ENCODE measurements at places on chromosomes 16 and 17.

DNA sequence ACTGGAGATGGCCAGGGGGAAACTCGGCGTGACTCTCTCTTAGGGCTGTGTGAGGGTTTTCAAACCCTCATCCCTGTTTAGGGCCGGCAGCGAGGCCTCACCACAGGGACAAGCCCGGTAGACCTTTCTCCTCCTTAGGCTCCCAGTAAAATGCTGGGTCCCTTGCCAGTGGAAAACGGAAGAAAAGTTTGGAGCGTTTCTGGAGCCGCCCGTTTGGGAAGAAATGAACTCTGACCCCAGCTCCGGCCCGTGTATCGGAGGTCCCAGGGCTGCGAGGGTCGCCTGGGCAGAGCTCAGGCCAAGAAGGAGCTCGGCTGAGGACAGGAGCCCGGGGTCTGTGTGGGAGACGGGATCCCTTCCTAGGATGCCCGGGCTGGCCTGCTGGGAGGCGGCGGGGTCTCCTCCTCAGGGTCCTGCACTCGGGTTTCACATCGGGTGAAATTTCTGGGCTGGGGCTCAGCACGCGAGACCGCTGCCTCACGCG lies 23.2 kb downstream of the ZNF213 start:
- DNase-seq = no peak

DNA sequence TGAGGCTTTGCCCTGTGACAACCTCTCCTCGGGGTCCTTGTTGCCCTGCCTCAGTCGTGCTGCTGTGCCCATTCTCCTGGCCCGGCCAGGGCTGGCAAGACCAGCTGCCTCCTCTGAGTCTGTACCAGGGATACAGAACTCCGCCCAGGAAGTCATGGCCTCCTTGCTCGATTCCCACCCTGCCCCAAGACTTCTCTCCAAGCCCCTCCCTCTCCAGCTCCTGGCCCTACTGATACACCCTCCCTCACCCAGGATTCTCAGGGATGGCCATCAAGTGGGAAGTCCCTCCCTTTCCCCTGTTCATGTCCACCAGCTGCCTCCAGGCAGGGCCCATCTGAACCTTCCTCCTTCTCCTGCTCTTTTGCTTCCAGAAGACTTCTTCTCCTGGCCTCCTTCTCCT lies 11.2 kb upstream of the TMEM208 start:
- DNase-seq = no peak

DNA sequence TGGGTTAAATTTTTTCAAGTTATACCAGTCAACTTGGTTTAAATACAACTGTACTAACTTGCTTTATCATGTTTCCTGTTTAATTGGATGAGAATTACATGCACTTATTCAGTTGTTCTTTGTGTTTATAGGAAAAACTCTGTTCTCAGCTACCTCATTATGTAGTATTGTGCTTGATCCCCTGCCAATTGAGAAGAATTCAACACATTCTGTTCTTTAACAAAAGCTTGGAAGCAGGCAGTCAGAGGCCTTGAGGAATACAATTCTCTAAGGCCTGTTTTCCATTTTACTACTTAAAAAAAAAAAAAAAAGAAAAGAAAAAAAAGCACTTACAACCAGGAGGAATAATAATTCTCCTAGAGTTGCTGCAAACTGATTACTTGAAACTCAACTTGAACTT lies 60.6 kb upstream of the CMIP start:
- no peak for DNase-seq

GRCh38 chr17:34974794-34975785 lies 5.2 kb upstream of the LIG3 start:
- DNase-seq = no peak

DNA sequence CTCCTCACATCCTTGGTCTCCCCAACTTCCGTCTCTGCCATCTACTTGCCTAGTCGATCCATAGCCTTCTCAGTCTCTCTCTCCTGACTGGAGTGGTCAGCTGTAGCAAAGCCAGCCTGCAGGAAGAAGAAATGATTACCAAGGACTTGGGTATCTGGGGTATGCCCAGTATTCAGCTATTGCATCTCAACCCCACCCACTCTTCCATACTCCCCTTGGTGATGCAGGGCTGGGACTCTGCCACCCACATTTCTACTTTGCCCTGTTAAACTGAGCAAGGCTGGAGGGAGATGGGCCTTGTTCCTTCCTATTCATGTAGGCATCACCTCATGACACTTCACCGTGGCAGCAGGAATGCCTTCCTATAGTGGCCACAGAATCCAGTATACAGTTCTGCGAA lies 2.3 kb downstream of the COPRS start:
- no peak for DNase-seq

- no peak for DNase-seq
Measured at GRCh38 chr17:79109584-79109983, 35.0 kb downstream of the ENGASE start.

GRCh38 chr16:85011846-85012284 lies 530 bp upstream of the ZDHHC7 start:
- DNase-seq = no peak

- DNase-seq = no peak
Measured at GRCh38 chr16:89407925-89408300, 82.4 kb downstream of the ANKRD11 start.

- DNase-seq = peak; percentile 59
Measured at GRCh38 chr17:78883533-78884131, 19.4 kb downstream of the CEP295NL start.

GRCh38 chr16:30369938-30370455 lies 297 bp downstream of the TBC1D10B start:
- DNase-seq = no peak

DNA sequence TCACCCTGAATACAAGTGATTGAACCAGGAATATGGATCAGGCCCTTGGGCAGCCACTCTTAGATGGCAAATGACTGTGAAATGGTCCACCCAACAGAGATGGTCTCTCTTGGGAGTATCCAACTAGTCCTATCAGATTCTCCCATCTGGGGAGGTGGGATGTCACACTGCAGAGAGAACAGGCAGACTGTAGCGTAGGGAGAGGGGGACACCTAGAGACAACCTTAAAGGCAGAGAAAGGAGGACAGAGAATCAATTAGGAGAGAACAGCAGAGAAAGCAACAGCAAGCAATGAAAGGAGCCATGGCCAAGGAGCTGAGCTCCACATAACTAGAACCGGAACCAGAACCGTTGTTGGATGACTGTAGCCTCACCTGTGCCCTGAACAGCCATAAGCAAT lies 37.2 kb downstream of the IQCK start:
- DNase-seq = no peak

- no peak for DNase-seq
Measured at GRCh38 chr16:21222495-21223337, 10.8 kb upstream of the ANKS4B start.

GRCh38 chr16:73140929-73141328 lies 93.0 kb upstream of the ZFHX3 start:
- no peak for DNase-seq

DNA sequence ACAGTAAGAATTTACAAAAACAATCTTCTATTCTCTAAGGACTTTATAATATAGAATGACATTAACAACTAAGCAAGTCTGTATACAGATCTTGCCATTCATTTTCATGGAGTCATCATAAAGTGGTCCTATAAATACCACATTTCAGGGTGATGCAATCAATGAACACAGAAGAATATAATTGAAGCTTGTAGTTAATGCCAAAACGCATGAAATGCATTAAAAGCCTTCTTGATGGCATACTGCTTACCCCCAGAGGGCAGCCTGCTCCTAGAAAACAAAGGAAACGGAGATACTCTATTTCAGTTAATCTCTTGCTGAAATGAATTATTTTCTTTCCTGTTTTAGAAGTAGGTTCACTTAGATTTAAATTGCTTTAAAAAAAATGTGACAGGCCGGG lies 45.2 kb upstream of the STAC2 start:
- no peak for DNase-seq

DNA sequence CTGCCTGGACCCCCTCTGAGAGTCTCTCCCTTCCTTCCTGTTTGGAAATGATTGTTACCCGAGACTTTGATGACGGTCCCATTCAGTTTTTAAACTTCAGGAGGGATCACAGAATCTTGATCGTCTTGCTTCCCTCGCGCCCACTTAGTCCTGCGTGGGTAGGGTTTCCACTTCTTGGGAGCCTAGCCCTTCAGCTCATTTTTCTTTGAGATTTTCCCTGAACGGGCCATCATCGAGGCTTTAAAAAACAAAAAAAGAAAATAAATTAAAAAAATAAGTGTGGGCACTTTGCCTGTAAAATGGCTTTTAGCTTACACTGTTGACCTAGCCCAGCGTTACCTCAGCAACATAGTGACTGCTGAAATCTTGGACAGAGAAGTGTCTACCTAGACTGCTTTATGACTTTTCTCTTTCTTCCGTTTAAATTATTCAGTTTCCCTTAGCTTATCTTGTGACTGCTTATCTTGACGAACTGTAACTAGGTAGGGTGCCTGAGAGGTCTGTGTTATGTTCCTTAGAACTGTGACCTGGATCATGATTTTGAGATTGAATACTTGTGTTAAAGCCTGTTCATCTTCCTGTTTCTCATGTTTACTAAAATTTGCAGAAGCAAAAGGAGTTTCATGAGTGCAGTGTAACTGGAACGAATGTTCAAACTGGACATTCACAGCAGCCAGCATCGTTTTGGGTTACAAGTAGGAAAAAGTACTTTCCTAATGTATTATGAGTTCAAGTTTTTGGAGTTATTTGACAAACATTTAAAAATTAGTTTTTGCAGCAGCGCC lies 874 bp downstream of the WWP2 start:
- DNase-seq = no peak

- DNase-seq = no peak
Measured at GRCh38 chr17:17741349-17742023, 60.2 kb downstream of the RAI1 start.

GRCh38 chr16:88442383-88442726 lies 10.7 kb upstream of the ZFPM1 start:
- no peak for DNase-seq

DNA sequence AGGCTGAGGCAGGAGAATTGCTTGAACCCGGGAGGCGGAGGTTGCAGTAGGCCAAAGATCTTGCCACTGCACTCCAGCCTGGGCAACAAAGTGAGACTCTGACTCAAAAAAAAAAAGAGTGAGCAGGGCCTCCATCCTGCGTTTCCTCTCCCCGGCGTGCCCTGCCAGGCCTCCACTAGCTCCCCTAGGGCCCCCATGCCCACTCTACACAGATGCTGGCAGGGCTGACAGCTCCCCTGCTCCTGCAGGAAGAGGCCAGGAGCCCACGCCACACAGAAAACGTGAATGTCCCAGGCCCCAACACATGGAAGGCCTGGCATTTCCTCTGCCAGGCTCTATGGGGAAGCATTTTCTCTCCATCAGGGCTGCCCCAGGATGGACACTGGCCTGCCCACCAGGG lies 109.4 kb downstream of the AMFR start:
- no peak for DNase-seq

All from NCI-H2081 treated with DMSO at 0.1 percent for 48 hours (cell line).